ENCODE measurements at places on chromosomes 1 and 21. TPM values are rescaled to one million over a fixed set of nuclear protein-coding genes. Genes with fewer than 3 reads are reported as not detected.

GRCh38 chr1:204426035-204426436, 14.4 kb upstream of the PPP1R15B start:
- H3K4me1 ChIP-seq = peaks cover 20% of the 10 kb centered on the region
- H3K4me3 ChIP-seq = no peak overlapping the region
- no peak overlapping the region for H3K27ac ChIP-seq

- H3K27ac ChIP-seq = no peak overlapping the region
- H3K27me3 ChIP-seq = no peaks in the 10 kb centered on the region
- H3K4me3 ChIP-seq = no peak overlapping the region
- no peak for DNase-seq
Observed at GRCh38 chr1:165992533-165992932, 165.1 kb downstream of the UCK2 start.

- H3K36me3 ChIP-seq = no peaks in the 10 kb centered on the region
- H3K27me3 ChIP-seq = no peaks in the 10 kb centered on the region
- no peak overlapping the region for H3K27ac ChIP-seq
- DNase-seq = no peak
Observed at GRCh38 chr1:168504064-168504837, 39.5 kb downstream of the XCL2 start.

DNA sequence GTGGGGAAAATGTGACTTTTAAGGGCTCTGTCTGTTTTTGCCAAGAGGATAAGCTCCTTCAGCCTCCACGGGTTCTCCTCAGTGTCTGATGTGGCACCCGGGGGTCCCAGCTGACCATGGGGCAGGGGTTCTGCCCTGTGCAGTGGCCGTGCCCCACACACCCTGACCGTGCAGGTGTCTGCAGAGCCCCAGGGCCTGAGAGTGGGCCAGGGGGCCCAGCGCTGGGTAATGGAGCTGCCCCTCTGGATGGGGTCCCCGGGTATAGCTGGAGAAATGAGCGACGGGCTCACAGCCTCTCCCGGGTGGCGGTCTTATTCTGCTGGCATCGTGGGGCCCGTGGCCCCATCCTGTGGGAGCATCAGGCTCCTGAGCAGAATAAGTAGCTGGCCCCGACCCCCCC, 2.9 kb upstream of the PFKL start:
- no peak overlapping the region for H3K27ac ChIP-seq
- no peak overlapping the region for H3K4me3 ChIP-seq
- no peaks in the 10 kb centered on the region for H3K27me3 ChIP-seq
- peaks cover 38% of the 10 kb centered on the region for H3K4me1 ChIP-seq
- DNase-seq = no peak

DNA sequence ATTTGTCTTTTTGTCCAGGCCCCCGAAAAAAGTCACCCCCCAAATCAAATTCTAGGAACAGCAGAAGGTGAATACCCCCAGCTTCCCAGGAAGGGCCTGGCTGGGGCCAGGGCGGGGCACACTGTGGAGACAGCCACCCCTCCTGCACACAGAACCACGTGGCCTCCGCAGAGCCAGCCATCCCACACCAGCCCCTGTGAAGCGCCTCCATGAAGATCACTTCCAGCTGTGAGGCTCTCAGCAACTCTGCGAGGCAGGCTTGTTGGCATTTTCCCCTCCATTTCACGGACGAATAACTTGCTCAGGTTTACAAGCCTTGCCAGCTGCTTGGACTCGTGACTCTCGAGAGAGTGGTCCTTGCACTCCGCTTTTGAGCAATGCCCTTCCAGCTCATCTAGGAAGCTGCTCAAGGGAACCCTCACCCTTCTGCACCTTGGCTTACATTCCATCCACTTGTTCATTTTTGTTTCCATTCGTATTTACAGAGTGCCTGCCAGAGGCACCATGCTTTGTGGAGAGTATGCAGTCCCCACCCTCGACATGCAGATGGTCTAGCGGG, 48.2 kb downstream of the SYT6 start:
- H3K27me3 ChIP-seq = no peaks in the 10 kb centered on the region
- H3K4me3 ChIP-seq = no peak overlapping the region
- H3K36me3 ChIP-seq = no peaks in the 10 kb centered on the region
- H3K4me1 ChIP-seq = no peaks in the 10 kb centered on the region
- H3K27ac ChIP-seq = no peak overlapping the region
- DNase-seq = no peak

DNA sequence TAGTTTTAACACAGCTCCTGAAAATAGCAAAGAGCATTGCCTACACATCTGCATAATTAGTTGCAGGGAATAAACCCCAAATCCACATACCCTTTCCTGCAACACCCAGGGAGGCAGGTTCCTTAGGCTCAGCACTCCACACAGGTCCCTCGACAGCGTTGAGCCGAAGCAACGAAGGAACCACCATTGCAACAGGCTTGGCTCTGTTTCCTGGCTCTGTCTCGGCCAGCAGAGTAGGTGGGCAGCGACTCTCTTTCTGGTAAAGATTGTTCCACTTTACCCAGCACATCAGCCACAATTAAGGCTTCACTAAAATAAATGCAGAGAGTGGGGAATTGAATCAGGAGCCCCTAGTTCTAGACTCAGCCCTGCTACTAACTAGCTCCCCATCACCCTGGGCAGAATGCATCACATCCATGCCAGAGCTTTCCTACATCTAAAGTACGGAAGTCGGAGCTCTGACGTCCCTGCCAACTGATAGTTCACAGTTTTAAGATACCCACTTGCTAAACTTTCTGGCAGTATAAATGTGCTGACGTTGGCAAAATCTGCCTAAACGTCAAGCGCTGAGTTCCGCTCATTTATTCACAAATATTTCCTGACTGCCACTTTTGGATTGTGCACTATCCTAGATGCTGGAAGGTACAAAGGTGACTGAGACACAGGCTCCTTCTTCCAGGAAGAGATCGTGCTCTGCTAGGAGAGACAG, 79.0 kb upstream of the COA6 start:
- no peak for DNase-seq
- H3K27ac ChIP-seq = no peak overlapping the region
- no peaks in the 10 kb centered on the region for H3K4me1 ChIP-seq
- no peaks in the 10 kb centered on the region for H3K27me3 ChIP-seq
- no peaks in the 10 kb centered on the region for H3K36me3 ChIP-seq

GRCh38 chr1:97461782-97462181, 459.1 kb downstream of the DPYD start:
- no peaks in the 10 kb centered on the region for H3K36me3 ChIP-seq
- H3K27me3 ChIP-seq = no peaks in the 10 kb centered on the region
- no peak overlapping the region for H3K27ac ChIP-seq
- H3K4me1 ChIP-seq = no peaks in the 10 kb centered on the region

GRCh38 chr1:226590614-226591013, 42.0 kb downstream of the STUM start:
- no peaks in the 10 kb centered on the region for H3K36me3 ChIP-seq
- no peak for DNase-seq
- no peak overlapping the region for H3K27ac ChIP-seq
- H3K4me3 ChIP-seq = no peak overlapping the region

GRCh38 chr1:27542463-27543273, 52.7 kb upstream of the WASF2 start:
- no peaks in the 10 kb centered on the region for H3K27me3 ChIP-seq
- peaks cover 12% of the 10 kb centered on the region for H3K36me3 ChIP-seq
- H3K27ac ChIP-seq = peak overlapping the region; percentile 14
- DNase-seq = no peak
- peaks cover 51% of the 10 kb centered on the region for H3K4me1 ChIP-seq

DNA sequence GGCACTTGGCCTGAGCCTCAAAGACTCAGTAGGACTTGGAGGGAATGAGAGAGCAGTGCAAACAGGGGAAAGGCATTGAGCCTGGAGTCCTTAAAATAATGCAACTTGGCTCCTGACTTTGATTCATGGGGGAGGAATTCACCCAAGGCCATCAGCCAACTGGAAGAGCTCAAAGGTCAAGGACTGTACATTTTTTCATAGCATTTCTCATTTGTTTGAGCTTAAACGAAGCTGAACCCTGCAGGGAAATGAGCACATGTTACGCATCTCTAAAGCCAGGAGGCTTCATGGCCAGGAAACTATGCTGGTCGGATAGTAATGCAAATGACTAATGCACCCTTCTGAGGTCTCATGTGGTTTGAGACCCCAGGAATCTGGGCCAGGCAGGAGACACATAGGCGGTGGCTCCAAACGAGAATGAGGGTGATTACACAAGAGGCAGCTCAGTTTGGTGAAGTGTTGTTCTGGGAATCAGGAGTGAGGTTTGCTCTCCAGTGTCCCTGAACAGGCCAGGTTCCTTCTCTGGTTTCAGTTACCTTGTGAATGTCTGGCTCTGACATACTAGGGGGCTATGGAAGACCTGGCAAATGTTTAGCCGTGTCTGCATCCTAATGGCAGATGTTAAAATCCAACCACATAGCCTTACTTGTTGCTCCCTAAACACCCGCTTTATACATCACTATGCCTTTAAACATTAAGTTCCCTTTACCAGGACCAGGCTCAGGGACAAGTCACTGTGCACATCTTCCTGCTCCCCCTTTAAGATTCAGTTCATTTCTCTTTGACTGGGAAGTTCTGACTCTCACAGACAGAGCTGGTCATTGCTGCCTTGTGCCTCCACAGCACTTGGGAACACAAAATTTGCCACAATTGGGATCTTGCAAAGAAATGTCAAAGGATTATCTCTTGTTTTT, 503.9 kb upstream of the USP24 start:
- no peak overlapping the region for H3K4me3 ChIP-seq
- H3K4me1 ChIP-seq = peaks cover 11% of the 10 kb centered on the region
- DNase-seq = no peak
- H3K27me3 ChIP-seq = no peaks in the 10 kb centered on the region

DNA sequence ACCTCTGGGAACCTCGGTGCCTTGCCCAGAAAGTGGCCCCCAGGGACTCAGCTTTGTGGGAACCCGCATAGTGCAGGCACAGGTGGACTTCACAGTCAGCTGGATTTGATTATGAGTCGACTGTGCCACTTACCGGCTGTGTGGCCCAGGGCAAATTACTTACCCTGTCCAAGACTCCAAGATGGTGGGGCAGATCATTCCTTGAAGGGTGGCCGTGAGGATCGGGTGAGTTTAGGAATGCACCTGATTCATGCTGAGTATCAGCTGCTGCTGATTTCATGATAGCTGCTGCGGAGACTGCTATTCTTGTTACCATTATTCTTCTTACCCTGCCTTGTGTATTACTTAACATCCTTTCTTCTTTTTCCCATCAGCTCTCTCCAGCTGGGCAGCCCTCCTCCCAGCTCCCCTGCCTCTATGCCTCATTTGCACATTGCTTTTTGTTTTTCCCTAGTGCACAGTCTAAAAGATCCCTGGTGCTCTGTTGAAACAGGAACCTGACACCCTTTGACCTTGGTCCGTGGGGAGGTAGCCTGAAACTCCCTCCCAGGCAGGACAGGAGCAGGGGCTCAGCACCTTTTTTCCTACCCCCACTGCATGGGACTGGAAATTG, 40.5 kb upstream of the FHAD1 start:
- H3K36me3 ChIP-seq = no peaks in the 10 kb centered on the region
- H3K4me1 ChIP-seq = no peaks in the 10 kb centered on the region
- no peaks in the 10 kb centered on the region for H3K27me3 ChIP-seq

- no peaks in the 10 kb centered on the region for H3K36me3 ChIP-seq
- H3K27me3 ChIP-seq = no peaks in the 10 kb centered on the region
- no peak for DNase-seq
- no peaks in the 10 kb centered on the region for H3K4me1 ChIP-seq
Observed at GRCh38 chr1:86957221-86957620, 42.8 kb downstream of the HS2ST1 start.

DNA sequence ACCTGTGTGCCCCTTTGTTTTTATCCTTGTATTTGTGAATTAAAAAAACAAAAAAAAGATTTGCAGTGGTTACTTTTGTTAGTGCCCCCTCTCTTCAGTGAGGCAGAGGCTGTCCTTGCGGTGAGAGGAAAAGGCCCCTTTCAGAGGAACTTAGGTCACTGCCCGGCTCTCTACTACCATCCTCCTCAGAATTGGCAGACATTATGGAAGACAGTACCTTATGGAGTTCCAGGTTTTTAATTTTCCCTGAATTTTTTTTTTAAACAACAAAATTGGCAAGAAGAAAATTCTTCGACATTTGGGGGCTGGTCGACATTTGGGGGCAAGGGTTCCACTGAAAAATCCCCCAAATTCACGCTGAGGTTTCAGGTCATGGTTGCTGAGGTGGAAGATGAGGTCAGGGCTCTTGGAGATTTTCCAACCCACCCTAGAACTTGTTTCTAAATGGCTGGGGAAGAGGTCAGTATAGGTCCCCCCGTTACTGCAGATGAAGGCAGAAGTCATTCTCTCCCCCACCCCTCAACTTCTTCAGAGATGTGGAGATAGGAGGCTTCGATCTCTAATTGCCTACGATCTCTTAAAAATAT, 5.3 kb downstream of the RXFP4 start:
- no peak overlapping the region for H3K27ac ChIP-seq
- DNase-seq = no peak
- no peaks in the 10 kb centered on the region for H3K36me3 ChIP-seq

GRCh38 chr1:213984387-213985208, 3.2 kb upstream of the PROX1 start:
- H3K4me1 ChIP-seq = peaks cover 8% of the 10 kb centered on the region
- no peak overlapping the region for H3K4me3 ChIP-seq
- no peaks in the 10 kb centered on the region for H3K36me3 ChIP-seq
- DNase-seq = no peak
- H3K27ac ChIP-seq = no peak overlapping the region

DNA sequence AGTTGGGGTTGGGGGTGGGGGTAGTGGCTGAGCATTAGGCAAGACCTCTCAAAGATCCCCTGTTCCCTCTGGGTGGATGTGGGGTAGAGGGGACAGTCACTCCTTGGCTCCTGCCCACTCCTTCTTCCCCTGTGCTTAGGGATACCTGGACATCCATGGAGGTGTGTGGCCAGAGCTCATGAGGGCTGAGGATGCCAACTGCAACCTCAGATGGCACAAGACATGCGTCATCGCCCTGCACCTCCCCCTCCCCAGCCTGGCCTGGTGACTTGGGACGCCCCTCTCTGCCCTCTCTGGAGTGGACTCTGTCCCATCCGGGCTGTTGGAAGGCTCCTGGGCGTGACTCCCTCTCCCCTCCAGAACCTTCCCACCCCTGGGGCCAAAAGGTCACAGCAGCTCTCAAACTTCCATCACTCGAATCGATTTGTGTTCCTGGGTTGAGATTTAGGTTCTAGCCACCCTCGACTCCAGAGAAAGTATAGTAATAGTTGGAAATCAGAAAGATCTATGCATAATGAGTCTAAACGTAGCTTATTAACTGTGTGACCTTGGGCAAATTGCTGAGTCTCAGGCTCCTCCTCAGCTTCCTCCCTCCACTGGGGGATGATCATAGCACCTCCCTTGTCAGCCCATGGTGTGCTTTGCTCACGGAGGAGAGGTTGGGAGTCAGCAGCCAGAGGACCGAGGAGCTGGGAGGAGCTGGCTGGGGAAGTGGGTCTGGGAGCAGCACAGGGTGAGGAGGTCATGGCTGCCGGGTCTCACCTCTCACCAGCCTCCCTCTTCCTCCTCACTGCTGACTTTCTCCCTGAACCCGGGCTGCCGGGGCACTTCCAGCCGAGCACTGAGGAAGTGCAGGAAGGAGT, 2.2 kb upstream of the PTPN7 start:
- no peaks in the 10 kb centered on the region for H3K4me1 ChIP-seq
- DNase-seq = no peak
- no peaks in the 10 kb centered on the region for H3K36me3 ChIP-seq
- H3K4me3 ChIP-seq = no peak overlapping the region
- peak overlapping the region; percentile 80 for H3K27ac ChIP-seq

CFAP107 gene
- polyA plus RNA-seq = 0.78 TPM

YBX1 gene
- polyA plus RNA-seq = 543 TPM

SHISA4 gene
- polyA plus RNA-seq = 20.2 TPM

RXRG gene
- polyA plus RNA-seq = 12.3 TPM

DRAXIN gene
- polyA plus RNA-seq = 2.9 TPM

Data from left lung (tissue), 14 donors.